ENCODE measurements at places on chromosomes 2 and 18.

DNA sequence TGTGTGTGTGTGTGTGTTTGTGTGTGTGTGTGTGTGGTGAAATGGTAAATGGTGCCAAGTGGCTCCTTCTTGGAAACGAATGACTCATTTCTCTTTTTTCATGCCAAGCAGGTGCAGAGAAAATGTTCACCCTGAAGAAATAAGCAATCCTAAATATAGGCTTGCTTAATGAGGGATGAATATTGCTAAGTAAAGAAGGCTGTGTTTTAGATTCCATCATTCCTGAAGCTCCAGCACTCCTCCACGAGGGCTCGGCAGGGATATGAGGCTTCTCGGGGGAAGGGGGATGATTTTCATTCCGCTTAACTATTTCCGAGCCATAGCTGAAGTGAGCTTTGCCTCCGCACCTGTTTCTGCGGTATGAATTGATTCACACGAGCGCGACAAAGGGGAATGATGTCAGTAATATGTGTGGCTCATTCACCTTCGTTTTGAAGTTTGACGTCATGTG is 72.9 kb downstream of the TSN start:
- no peak for DNase-seq

DNA sequence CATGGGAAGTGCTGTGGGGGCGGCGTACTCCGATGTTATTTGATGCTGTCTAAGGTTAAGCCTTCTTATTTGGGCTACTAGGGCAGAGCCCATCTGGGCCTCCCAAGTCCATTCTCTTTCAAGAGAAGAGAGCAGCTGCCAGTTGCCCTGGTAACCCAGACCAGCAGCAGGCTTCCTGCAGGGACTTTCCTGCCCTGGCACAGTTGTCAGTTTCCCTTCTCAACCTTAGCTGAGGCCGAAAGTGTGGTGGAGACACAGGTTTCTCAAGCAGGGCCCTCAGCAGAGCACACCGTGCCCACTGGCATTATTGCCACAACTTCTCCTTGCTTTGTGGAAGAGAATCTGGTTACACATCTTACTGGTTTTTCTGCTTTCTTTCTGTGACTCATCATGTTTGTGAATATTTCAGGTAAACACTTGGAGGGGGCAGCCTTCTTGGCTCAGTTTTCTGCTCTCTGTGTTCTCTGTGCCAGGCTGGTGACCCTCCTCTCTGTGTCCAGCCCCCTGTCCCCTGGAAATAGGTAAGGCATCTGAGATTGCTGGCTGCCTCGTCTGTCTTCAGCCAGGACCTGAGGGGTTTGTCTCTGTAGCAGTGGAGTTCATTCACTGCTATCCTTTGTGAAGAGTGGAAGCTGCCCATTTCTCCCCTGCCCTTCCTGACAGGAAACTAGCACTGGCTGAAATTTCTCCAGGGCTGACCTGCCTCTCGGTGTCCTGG is 111.0 kb downstream of the B3GNT2 start:
- DNase-seq, result no peak

GRCh38 chr18:66510357-66511045 is 93.4 kb downstream of the CDH19 start:
- DNase-seq, result no peak

DNA sequence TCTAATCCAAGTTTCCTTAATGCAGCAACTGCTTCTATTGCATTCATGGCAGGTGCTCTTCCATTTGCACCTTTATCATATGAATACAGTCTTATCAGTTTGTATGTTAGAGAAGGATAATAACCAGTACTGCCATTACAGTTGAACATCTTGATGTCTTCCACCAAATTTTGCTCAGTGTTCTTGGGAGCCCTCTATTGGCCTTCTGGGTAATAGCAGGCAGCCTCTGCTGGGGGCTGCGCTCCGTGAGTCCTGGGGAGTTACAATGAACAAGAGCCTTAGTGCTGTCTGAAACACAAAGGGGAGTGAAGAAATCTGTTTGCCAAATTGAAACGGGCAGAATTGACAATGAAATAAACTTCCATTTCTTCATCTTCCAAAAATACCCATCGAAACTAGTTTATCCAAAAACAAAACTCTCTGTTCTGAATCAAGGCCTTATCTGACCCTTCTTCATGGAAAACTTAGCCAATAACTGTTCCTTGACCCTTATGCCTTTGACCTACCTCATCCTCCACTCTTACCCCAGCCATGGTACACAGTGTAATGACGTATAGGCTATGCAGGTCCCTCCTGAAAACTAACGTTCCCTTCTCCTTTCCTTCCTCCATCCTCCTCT is 79.9 kb downstream of the ALK start:
- DNase-seq, result peak; percentile 23

GRCh38 chr2:132390076-132390475 is 26.5 kb upstream of the GPR39 start:
- no peak for DNase-seq

- no peak for DNase-seq
Observed at GRCh38 chr2:24507549-24507948, 16.5 kb downstream of the NCOA1 start.

DNA sequence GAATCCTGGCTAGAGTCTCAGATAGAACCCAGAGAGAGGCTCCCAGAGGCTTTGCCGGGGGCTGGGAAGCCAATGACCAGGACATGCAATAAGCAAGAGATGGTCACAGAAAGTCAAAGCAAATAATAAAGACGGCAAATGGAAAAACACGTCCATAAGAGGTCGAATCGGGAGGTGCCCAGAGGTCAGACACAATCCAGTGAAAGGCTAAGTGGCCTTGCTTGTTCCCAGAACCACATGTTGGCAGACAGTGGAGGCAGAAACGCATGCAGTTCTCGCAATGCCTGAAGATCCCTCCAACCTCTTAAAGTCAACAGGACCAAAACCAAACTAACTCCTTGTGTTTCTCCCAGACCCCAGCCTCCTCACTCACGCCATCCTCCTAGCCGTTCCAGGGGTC is 3.0 kb downstream of the CYB5A start:
- no peak for DNase-seq

- no peak for DNase-seq
Observed at GRCh38 chr2:82089518-82089917, 1785.0 kb upstream of the LRRTM1 start.

- DNase-seq, result no peak
Observed at GRCh38 chr2:151727593-151728552, 6.4 kb downstream of the NEB start.

- DNase-seq, result peak; percentile 96
Observed at GRCh38 chr2:196171248-196171871, at the start of gene STK17B. Gene STK17B (minus strand): TSS chr2:196171578. CDS start chr2:196163383, 8,195 bp downstream.

GRCh38 chr2:3184167-3184566 is 193.5 kb downstream of the EIPR1 start:
- DNase-seq, result no peak

DNA sequence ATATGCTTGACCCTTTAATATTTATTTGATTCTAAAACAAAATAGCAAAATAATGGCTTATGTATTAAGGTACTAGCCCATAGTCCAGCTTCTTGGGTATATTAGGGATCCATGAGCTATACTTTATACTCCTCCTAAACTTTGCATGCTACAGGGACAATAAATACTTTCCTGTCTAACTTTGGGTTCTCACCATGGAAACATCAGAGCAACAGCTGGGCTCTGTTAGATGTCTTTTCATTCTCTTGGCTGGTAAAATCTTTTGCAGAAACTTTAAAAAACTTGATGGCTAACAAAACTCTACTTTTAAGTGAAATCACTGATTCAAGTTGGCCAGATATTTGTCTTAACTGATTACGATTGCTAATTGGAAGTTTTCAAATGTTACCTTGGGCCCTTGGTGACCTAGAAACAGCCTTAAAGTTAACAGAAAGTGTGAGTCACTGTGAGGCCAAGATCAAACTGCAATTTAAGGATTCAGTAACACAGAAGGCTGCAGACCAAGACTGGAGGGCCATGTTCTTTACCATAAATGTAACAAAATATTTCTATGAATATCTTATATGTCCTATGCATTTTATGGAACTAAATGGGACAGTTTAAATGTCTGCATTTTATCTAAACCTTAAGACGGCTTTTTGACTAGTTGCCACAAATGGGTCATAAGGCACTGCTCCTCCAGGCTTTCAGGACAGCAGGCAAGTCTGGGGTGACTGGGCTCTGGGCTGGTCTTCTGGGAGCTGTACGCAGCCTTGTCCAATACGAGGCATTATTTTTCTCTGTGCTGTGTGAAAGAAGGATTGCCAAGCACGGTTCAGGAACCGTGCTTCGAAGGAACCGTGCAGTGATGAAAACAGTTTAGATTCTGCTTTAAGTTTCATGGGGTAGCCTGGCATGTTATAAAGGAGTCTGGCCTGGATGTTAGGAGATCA is 188.5 kb downstream of the TPGS2 start:
- DNase-seq, result no peak

DNA sequence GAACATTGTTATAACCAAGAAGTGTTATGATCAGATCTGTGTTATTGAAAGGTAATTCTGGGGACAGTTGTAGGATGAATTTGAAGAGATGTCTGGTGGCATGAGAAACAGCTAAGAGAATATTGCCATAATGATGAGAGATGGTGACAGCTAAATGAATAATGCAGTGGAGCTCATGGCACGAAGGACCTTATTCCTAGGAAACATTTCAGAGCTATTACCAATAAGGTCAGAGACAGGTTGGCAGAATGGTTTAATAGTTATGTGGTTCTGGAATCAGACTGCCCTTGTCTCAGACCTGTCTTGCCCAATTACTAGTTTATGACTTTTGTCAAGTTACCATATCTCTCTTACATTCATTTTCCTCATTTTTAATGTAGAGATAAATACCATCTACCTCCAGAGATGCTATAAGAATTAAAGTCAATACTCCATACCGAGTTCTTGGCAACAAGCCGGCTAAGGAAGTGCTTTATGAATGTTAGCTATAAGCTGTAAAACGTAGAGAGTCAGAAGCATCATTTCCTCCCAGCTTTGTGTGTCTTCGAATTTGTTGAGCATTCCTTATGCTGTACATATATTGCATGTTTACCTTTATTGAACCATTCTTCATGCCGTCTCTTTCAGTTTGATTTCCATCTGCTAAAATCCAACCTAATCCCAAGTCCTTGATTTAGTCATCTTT is 73.6 kb upstream of the COL5A2 start:
- DNase-seq, result no peak

DNA sequence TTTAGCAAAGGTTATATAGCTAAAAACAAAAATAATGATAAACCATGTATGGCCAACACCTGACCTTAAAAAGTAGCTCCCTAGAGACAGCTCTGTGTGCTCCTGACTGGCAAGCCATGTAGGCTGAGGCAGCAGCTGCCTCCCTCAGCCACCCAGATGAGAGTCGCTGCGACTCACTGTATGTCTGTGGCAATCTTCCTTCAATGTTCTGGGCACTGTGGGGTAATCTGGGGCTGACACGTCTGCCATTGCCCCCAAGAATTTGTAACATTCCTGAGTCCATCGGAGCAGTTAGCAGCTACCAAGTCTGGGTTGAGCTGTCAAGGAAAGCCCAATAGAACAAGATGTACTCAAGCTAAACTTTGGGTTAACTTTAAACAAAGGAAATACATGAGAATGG is 106.4 kb upstream of the DAPL1 start:
- no peak for DNase-seq

DNA sequence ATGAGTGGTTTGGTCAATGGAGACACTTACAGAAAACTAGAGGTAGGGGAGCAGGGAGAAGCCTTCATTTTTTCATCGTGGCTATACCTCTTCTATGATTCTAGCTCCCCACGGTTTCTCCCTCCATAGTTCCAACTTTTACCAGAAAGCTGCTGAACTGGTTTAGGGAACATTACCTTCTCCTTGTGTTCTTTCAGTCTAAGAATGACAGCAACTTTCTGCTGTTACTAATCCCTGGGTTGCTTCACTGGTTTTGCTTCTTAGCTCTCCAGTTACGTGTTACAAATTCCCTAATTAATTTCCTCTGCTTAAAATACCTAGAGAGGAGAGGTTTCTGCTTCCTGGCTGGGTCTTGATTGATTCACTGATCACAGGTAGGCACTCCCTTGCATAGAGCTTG is 499.9 kb downstream of the SLC4A3 start:
- DNase-seq, result no peak

DNA sequence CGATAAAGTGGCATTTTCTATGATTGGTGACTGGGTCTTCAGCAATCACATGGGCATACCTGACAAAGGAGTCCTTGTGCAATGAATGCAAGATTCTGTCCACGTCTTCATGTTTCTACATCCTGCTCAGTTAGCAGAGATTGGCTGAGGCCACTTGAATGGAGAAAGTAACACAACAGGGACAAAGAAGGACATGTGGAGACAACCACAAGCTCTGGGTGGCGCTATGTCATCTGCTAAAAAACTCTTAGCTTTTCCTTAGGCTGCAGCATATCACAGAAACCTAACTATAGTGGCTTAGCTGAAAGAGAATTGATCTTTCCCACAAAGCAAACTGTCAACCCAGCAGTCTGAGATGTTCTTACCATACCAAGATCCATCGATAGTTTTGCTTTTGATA is 1109.7 kb downstream of the SOCS6 start:
- no peak for DNase-seq

GRCh38 chr2:137187216-137187615 is 421.9 kb downstream of the THSD7B start:
- DNase-seq, result no peak

DNA sequence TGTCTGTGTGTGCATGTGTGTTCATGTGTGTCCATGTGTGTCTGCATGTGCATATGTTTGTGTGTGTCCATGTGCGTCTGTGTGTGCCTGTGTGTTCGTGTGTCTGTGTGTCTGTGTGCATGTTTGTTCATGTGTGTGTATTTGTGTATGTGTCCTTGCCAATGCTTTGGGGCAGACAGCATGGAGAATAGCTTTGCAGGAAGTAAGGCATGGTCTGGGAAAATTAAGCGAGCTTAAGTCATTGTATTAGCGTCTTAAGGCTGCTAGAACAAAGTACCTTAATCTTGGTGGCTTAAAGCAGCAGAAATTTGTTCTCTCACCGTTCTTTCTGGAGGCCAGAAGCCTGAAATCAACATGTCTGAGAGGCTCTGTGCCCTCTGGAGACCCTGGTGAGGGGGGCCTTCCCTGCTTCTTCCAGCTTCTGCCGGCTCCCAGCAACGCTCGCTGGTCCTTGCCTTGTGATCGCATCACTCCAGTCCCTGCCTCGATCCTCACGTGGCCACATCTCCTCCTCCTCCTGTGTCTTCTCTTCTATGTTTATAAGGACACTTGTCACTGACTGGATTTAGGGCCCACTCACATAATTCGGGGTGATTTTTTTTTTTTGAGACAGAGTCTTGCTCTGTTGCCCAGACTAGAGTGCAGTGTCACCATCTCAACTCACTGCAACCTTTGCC is 3.8 kb downstream of the NEU2 start:
- DNase-seq, result no peak

All from hematopoietic multipotent progenitor cell treated with erythropoietin and hydrocortisone succinate and interleukin-3 and kit ligand, for 15 days (in vitro differentiated cells).